Muscle of arm (tissue), 14 donors: ENCODE measurements at places on chromosomes 16 and 17. TPM values are rescaled to one million over a fixed set of nuclear protein-coding genes. Genes with fewer than 3 reads are reported as not detected.

PNMT gene
- polyA plus RNA-seq = 3.8 TPM

DNA sequence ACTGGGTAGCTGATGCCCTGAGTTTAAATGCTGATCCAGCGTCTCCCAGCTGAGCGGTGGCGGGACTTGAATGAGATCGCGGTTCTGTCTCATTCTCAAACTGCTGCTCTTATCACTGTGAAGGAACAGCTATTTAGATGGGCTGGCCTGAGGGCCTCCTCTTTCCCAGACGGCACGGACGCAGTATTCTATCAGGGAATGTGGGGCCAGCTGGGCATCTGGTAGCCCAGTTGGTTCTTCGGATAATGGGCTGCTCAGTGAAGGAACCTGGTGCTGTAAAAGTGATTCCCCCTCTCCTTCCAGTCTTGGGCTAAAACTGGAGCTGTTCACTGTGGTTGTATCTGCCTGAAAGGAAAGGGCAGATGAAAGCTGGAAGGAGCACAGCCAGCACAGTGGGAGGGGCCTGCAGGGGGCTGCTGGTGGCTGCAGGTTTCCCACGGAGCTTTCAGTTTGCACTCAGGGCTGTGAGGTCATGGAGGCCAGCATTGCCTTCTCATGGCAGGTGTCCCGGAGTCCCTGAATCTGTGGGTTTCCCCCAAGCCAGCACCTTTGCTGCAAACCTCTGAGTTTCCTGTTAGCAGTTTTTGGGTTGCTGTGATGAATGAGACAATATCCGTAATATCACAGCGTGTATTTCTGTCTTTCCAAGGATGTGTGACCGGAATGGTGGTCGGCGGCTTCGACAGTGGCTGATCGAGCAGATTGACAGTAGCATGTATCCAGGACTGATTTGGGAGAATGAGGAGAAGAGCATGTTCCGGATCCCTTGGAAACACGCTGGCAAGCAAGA lies 3.6 kb downstream of the IRF8 start:
- no peak for DNase-seq

ATAD5 gene
- polyA plus RNA-seq = 2.9 TPM

GRCh38 chr16:17481736-17482135 lies 11.0 kb upstream of the XYLT1 start:
- no peak for DNase-seq

DNA sequence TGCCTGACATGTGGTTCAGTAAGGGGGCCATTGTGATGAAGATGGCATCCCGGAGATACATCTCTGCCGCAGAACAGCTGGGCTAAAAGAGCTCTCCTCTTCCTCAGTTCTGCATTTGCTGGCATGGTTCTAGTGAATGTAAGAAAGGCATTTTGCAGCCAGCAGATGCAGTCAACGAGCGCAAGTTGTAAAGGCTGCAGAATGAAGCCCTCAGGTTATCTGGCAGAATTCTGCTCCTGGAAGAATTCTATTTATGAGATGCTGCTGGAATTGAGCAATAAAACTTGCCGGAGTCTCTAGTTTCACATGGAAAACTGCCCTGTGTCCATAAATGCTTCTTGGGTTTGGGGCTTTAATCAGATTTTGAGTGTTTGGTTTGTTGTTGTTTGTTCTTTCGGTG lies 176.8 kb upstream of the HSBP1 start:
- no peak for DNase-seq

DNA sequence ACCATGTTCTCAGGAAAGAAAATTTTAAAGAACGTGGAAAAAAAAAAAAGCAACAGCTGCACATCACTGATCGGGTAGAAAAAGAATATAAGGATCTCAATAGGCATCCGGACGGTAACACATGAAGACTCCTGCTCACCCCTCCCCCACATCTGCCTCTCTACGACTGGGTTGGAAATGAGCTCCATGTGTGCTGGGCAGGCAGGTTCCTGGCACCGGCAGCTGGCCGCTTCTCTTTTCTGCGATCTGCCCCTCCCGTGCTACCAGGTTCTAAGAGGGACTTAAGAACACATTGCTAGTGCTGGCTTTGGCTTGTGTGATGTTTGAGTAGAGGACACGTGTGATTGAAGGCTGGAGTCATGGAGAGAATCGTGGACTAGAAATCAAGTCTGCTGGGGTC lies 115.5 kb downstream of the AATF start:
- no peak for DNase-seq

CD19 gene
- polyA plus RNA-seq = 0.28 TPM

DNA sequence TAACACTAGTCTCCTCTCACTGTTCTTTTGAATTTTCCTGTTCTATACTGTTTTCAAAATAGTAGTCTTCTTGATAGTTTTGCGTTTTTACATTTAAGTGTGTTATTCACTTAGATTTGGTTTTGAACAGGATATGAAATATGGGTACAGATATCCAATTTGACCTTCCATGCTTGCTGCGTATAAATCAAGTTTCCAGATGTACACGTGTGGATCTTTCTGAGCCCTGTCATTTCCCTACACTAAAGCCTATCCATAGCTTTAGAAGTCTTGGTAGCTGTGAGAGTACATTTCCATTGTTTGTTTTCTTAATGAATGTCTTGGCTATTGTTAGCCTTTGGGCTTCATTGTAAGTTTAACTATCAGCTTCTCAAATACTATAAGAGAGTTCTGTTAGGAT lies 20.4 kb downstream of the CYLD start:
- DNase-seq = no peak

DNA sequence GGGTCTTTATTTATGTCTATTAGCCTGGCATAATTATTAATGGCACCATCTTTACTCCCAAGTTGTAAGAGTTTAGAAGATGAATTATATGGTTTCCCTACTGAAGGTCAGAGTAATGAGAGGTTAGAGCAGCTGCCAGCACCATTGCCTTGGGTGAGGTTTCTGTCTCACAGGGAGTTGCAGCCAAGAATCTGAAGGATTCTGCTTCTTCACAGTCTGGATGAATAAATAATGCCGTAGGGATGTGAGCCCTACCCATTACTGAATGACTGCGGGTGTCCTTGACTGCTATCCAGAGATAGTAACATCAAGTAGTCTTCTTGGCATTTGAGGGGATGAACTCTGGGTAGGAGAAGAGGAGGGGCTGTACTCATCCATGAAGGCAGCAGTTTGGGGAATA lies 52.8 kb upstream of the SMIM36 start:
- no peak for DNase-seq

DNA sequence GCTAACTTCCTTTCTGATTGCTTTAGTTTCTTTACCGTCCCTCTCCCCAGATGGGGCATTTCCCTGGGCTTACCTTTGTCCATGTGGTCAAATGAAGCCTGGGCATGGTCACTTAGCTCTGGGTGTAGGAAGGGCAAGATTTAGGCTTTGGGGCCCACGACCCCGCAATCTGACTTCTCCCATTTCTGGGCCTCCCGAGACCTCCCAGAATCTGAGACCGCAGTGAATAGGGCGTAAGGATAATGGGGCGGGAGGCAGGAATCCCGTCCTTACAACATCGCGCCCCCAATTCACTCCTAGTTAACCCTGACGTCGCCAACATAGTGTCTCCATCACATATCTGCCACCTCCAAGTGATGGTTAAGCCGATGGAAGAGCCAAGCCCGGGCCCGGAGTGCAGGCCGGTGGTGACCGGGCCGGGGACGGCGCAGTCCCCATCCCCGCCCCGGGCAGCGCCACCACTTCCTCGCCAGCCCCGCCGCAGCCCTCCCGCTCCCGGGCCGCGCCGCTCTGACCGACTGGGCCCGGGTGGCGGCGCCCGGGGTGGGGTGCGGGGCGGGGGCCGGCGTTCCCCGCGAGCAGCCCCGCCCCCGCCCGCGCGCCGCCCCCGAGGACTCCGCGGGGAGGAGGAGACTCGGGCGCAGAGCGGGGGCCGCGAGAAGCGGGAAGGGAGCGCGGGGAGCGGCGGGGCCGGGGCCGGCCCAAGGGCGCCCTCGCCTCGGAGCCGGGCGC lies at the start of gene RHBDL3:
Gene RHBDL3 (plus strand): TSS at position 641 of the 732 bp plus-strand sequence. CDS start 358 bp downstream, outside the sequence.
- DNase-seq = no peak

- DNase-seq = no peak
These were observed 59.5 kb upstream of the LHX1 start for GRCh38 chr17:36877771-36878170.

- DNase-seq = no peak
These were observed 9.9 kb downstream of the TMIGD1 start for GRCh38 chr17:30323895-30324319.

DNA sequence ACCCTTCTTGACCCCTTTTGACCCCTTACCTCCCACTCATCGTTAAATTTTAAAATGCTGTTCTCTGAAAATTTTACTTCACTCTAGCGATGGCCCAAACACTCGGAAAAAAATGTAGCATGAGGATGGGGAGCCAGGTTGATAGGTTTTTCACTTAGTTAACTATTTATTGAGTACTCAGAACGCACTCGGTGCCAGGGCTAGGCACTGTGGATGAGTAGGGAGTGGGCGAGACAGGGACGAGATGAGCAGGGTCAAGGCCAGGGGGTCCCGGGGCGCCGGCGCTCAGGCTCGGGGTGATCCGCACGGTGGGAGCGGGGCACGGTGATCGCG lies 392 bp downstream of the ZSCAN32 start:
- no peak for DNase-seq

GRCh38 chr16:77723108-77723514 lies 797 bp downstream of the NUDT7 start:
- peak; percentile 21 for DNase-seq

NMT1 gene
- polyA plus RNA-seq = 41.4 TPM

DNA sequence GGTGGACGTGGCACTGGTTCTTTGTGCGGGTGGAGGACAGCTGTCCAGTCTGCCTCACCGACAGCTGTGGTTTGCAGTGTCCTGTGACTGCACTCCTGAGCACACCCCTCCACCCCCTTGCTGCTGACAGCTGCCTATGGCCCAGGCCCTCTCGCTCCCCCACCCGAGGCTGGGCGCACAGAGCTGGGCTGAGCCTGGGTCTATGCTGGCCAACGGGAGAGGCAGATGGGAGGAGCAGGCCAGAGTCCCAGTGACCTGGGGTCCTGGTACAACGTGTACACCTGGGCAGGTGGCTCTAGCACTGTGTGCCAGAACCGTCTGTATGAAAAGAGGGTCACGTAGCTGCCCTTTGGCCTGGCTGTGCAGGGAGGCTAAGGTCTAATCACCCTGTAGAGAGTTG lies 30.5 kb downstream of the BAIAP2 start:
- DNase-seq = no peak

GRCh38 chr16:31134625-31135534 lies 647 bp downstream of the PRSS8 start:
- no peak for DNase-seq

- DNase-seq = no peak
These were observed 8.9 kb upstream of the DNAJA2 start for GRCh38 chr16:46982335-46982734.

- DNase-seq = no peak
These were observed 90.4 kb downstream of the RBFOX3 start for GRCh38 chr17:79520167-79521165.

DYNLRB2 gene
- 0.94 TPM for polyA plus RNA-seq

DNA sequence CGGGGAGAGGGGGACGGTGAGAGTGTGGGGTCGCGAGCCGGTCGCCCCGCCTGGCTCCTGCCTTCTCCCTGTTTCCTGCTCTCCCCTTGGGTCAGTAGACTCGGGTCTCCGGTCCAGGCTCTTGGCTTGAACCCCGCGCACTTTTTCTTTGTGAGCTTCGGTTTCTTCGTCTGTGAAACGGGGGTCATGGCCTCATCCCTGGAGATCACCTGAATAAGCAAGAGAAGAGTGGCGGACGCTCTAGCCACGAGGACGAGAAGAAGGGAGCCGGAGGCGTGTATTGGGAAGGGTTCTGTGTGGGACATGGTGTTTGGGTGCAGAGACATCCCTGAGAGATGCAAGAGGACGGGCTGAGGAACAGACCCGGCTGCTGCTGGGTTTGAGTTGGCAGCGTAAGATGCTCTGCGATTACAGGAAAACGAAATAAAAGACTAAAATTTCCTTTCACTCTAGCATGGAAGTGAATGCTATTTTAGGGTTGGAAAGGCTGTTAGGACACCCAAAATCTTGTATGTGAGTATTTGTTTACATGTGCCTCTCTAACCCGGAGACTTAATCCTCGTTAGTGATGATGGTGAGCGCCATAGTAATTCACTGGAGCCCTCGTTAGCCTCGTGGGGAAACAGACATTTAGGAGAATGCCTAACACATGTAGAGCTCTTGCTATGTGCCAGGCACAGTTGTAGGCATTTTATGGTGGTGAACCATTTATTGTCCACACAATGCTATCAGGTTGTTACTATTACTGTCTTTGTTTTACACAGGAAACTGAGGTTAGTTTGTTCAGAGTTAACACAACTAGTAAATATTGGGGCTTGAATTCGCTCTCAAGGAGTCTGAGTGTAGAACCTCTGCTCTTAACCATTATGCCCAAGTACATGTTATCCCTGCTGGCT lies 646 bp downstream of the KIF22 start:
- no peak for DNase-seq

TGFB1I1 gene
- 109 TPM for polyA plus RNA-seq

DNA sequence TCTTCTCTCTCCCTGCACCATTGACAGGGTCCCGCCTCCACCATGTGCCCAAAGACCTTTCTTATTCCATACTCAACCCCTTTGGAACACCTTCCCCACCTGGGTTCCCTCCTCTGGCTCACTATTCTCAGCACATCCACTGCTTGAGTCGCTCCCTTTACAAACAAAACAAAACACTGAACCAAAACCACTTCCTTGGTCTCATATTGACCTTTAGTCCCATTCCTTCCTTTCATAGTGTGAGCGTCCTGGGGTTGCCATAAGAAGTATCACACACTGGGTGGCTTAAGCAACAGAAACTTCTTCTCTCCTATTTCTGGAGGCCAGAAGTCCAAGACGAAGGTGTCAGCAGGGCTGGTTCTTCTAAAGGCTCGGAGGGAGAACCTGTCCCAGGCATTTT lies 6.1 kb upstream of the TNRC6C start:
- no peak for DNase-seq

GRCh38 chr16:85211271-85211801 lies 99.1 kb upstream of the CIBAR2 start:
- no peak for DNase-seq

KRT40 gene
- not detected for polyA plus RNA-seq

RHBDL1 gene
- polyA plus RNA-seq = 2.6 TPM

GRCh38 chr17:2786176-2786881 lies 9.9 kb upstream of the RAP1GAP2 start:
- peak; percentile 69 for DNase-seq

- no peak for DNase-seq
These were observed 412 bp upstream of the ADGRG3 start for GRCh38 chr16:57667526-57668262.

DNA sequence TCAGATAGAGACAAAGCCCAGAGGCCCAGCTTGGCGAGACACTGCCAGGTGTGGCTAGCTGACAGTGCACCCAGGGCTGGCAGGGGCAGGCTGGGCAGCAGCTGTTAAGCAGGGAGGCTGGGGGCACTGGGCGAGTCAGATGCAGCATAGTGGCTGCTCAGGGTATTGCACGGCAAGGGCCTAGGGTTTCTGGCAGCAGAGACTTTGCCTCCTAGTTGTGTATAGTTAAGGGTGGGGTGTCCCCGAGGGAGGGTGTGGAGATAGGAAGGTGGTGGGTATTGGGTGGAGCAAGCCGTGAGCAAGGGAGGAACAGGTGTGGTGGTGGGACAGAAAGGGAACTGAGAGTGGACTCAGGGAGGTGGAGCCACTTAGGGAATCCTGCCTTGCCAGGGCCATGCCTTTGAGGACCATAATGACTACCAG lies 66.0 kb downstream of the SMPD3 start:
- no peak for DNase-seq

KRTAP4-4 gene
- polyA plus RNA-seq = not detected

PTX4 gene
- 0.41 TPM for polyA plus RNA-seq
